DMS153 (cell line): ENCODE measurements at places on chromosomes 12 and 14.

DNA sequence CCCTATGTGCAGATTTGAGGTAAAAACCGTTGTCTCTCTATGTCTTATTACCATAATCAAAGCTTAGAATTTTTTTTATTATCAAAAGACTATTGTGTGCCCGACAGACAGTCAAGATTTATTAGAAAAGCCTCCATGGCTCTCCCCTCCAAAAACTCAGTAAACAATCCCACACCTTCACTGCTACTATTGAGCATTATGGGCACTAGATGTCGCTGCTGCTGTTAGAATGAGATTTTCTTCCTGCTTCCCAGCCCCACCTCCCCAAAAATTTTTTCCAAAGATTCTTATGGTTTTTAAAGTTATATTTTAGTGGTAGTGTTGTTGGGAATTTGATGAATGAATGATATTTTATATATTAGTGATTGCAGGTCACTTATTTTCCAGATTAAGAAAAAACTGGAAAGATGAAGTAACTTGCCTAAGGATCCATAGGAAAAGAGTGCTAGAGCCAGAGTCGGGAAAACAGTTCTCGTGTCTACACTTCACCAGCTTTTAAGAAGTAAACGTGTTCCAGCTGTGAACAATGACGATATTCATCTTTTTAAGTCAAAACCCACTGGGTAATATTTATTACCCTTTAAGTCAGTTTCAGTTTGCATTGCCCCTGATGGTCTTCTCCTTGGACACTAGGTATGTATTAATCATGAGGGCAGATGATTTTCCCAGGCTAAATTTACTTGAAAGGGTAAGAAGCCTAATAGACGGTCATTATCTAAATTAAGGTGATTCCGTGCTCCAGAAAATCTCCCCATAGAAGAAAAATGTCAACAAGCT lies 12.2 kb upstream of the FOXG1 start:
- DNase-seq, result no peak

GRCh38 chr12:2319737-2320506 lies 267.1 kb downstream of the CACNA1C start:
- no peak for DNase-seq

- DNase-seq, result no peak
Measured at GRCh38 chr14:50823762-50824636, 7.0 kb downstream of the NIN start.

DNA sequence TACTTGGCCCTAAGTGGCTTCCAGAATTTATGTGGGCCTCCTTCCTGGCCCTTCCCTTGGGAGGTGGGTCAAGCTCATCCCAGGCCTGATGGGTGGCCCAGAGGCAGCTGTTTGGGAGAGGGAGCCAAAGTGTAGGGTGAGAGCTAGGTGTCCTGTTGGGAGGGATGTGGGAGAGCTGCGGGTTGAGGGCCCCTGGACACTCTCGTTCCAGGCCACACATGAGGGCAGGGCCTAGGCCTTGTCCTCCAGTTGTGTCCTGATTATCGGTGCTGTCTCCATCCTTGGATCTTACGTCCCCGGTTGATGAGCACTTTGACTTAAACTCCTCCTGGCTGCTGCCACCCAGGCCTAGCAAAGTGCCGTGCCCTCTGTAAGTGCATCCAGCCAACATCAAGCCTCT lies 177.5 kb upstream of the VASH1 start:
- no peak for DNase-seq

- no peak for DNase-seq
Measured at GRCh38 chr14:99733540-99734405, 49.7 kb downstream of the CYP46A1 start.
